ENCODE measurements at places on chromosomes 3 and 15. TPM values are rescaled to one million over a fixed set of nuclear protein-coding genes. Genes with fewer than 3 reads are reported as not detected.

DNA sequence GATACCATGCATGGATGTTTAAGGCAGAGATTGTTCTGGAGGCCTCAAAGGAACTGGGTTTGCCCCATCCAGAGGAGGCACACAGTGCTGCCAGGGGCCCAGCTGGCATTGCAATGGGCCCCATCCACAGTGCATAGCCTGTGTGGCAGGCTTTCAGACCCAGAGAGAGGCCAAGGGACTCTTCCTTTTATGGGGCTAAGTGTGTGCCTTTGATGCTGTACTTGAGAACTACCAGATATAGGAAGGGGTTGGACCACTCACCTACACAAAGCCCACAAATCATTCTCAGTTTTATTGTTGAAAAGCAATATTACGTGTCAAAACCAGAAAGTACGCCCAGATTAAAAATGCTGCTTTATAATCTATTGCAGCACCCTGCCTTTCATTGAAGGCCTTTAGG is 134.9 kb downstream of the EPHB1 start:
- DNase-seq = no peak

DNA sequence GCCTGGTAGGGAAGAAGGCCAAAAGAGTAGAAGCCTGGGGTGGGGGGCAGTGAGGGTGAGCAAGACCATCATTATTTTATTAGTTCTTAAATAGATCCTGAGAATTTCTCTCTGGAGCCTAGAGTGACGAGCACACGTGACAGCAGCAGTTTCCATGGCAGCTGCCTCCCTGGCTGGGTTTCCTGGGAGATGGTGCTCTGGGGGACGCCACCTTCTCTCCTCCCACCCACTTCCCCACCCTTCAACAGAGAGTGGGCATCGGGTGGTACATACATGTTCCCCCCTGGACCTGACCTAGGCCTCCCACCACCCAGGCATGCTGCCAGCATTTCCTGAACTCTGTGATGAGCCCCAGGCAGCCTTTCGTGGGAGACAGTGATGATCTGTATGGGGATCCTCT is 12.9 kb downstream of the CELF6 start:
- no peak for DNase-seq

GRCh38 chr15:55915221-55915620 is 78.2 kb downstream of the NEDD4 start:
- DNase-seq = peak; percentile 55

DNA sequence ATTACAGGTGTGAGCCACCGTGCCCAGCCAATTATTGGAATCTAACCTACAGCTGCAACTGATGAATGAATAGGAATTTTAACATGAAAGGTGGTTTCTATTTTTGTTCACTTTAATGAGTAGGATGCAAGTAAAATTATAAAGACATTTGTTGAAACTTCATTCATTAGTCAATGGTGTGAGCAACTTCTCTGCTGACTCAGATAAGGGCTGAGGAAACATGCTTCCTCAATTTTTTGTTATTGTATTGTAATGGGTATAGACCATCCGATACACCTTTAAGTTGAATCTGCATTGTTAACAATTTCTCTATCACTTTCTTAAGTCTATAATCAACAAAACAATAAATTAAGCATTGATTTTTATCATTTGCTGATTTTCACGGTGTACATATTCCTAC is 127.8 kb downstream of the STAG1 start:
- no peak for DNase-seq

DNA sequence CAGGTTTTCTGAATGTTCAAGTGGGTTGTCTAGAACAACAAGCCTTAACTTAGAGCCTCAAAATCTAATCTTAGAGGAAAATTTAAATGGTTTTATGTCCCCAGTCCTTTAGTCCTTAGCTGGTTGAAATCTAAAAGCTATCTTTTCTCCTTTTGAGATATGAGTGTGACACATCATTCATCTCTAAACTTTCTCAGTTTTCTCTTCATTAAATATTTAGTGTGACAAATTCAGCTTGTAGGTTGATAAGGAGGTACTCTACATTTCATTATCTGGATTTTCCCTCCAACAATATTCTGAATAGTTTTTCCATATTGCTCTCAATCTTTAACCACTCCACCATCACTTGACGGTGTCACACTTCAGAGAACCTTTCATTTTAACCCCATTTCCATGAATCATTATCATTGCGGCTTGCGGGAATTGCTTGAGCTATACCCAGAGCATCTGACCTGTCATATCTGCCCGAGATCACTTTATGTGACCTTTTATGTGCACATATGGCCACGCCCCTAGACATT is 16.1 kb upstream of the ATP8B4 start:
- DNase-seq = no peak

GRCh38 chr3:70064194-70064779 is 64.8 kb downstream of the SAMMSON start:
- peak; percentile 21 for DNase-seq

DNA sequence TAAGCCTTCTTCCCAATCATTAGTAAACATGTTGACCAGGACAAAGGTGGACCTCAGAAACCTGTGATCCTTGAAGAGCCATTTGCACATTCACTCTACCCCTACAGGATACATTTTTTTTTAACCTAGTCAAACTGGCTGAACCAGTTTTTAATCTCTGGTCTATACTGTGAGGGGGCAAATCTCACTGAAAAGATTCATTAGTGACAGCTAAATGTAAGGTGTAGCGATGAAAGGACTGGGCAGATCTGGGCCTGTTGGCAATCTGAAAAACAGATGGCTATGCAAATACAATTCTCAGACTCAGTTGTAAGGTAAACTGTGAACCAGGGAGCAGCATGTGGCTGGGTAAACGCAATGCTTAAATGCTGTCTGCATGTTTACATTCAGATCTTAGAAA is 75.6 kb upstream of the SNTN start:
- DNase-seq = no peak

DNA sequence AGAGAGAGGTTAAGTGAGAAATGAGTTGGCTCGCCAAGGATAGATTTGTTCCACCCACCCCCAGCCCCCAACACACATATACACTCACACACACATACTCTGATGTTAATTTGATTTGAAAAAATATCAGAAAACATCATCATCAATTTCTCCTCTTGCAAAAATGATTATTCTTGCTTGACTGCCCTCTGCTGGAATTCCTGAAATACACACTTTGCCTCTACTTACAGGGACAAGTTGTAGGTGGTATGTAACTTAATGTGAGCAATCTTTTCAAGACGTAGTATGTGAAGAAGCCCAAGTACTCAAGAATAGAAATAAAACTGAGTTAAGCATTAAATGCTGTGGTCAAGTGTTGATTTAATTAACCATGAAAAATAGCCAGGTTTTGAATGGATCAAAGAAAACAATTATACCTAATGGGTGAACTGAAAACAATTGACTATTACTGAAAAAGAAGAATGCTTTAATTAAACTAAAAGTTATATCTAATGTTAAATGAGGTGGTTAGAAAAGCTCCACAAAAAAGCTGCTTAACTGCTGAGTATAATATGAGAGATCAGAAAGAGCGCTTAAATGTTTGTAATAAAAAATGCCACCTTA is 46.6 kb upstream of the MDFIC2 start:
- peak; percentile 26 for DNase-seq

The GABRG3 gene
- not detected for total RNA-seq

The TEX264 gene
- total RNA-seq = 36.9 TPM

The SYNM gene
- 71.3 TPM for total RNA-seq

The PCYT1A gene
- 63.7 TPM for total RNA-seq

The GADL1 gene
- not detected for total RNA-seq

All from SJSA1 (cell line).